ENCODE measurements at places on chromosomes 2 and 18. TPM values are rescaled to one million over a fixed set of nuclear protein-coding genes. Genes with fewer than 3 reads are reported as not detected.

Gene UGT1A3
- not detected for polyA plus RNA-seq

Gene NMUR1
- 2.7 TPM for polyA plus RNA-seq

Gene PROC
- polyA plus RNA-seq = not detected

Gene CPO
- polyA plus RNA-seq = 0.90 TPM

Gene ICOS
- polyA plus RNA-seq = 0.91 TPM

Gene SS18
- 81.9 TPM for polyA plus RNA-seq

Gene UGT1A7
- polyA plus RNA-seq = not detected

Gene ACVR1C
- polyA plus RNA-seq = 0.47 TPM

Gene CYP27A1
- polyA plus RNA-seq = 30.2 TPM

Gene SKA1
- polyA plus RNA-seq = 11.9 TPM

Gene SLC9A4
- 0.34 TPM for polyA plus RNA-seq

Gene SLC16A14
- 2.0 TPM for polyA plus RNA-seq

Gene UBE2F
- 68.3 TPM for polyA plus RNA-seq

Gene CAPN14
- 0.36 TPM for polyA plus RNA-seq

Gene DNER
- 2.9 TPM for polyA plus RNA-seq

Gene KYNU
- 31.9 TPM for polyA plus RNA-seq

Gene REL
- 4.3 TPM for polyA plus RNA-seq

Gene WBP1
- polyA plus RNA-seq = 80.8 TPM

Gene DSC1
- polyA plus RNA-seq = 0.07 TPM
